ENCODE measurements at places on chromosomes 16 and 17. TPM values are rescaled to one million over a fixed set of nuclear protein-coding genes. Genes with fewer than 3 reads are reported as not detected.

Gene SNAI3
- 0.34 TPM for total RNA-seq

Gene ADAM11
- 1.2 TPM for total RNA-seq

DNA sequence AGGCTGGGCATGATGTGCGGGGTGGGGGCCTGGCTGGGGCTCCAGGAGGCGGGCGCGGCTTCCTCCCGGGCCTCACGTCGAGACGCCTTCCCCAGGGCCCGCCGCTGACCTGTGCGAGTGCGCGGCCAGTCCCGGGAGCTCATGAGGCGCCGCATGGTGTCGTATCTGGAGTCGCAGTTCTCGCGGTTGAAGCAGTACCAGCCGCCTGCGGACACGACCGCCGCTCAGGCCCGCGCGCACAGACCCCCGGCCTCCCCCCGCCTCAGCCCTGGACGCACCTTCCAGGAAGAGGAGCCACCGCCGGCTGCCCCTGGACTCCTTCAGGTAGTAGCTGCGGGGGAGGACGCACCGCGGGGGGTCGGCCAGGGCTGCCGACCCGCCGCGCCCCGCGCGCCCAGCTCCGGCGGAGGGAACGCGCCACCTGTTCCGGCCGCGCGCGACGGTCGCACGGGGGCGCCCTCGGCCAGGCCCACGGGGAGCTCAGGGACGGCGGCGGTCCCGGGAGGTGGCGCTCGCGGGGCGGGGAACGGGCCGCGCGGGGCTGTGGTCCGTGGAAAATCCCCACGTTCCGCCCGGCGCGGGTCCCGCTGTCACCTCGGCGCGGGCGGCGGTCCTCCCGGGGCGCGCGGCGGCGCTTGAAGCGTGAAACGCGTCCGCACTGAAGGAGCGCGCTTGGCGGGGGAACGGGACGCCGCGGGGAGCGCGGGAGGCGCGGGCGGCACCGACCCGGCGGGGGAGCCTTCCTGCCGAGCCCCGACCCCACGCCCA, 1.4 kb downstream of the NOTUM start:
- DNase-seq = peak; percentile 76

DNA sequence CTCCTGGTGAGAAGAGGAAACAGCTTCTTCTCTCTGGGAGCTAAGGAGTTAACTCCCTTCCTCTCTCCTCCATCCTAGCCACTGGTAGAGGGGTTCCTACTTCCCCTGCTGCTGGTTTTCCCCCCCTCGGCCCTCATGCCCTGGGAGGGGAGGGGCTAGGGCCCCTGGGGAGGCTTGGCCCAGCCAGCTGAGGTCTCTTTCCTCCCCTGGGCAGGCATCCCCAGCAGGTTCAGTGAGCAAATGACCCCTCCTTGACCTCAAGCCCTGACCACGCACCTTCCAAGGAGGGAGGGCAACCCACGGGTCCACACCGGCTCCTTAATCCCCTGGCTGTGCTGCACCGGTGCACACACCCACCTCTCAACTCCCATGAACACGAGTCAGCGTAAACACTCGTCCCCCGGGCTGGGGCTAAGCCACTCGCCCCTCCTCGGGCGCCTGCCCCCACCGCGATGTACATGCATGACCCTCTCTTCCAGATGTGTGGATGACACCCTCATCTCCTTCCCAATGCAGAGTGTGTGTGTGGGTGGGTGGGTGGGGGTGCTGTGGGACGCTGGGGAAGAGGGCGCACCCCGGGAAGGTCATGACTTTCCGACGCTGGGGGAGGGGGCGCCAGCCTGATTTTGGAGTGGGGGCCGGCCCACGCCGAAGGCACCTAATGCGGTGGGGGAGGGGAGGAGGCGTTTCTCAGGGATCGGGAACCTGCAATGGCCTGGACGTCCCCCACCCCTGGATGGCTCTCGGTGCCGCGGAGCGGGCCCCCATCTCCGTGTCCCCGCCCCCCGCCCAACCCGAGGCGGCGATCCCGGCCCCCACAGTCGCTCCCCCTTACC, 33.7 kb downstream of the SRCIN1 start:
- no peak for DNase-seq

DNA sequence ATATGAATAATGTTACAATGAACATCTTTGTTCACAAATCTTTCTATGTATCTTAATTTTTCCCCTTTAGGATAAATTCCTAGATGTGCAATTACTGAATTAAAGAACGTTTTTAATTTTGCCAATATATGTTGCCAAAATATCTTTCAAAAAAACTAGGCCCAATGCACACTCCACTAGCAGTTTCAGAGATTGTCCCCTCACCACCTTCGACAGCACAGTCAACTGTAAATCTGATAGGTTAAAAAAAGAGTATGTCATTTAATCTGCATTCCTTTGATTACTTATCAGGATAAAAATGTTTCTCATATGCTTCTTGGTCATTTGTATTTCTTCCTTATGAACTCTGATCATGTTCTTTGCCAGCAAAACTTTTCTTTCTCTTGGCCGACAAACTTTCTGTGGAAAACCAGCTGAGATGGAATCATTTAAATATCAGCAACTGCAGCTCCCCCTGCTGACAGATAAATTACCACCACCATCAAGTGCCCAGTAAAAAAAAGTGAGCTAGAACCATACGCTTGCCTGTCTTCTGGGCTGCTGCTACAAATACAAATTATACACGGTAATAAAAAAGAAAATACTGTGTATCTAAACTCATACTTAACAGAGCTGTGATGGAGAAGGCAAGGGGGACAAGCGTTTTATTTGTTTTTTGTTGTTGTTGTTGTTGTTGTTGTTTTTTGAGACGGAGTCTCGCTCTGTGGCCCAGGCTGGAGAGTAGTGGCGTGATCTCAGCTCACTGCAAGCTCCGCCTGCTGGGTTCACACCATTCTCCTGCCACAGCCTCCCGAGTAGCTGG, 19.6 kb upstream of the KANSL1 start:
- peak; percentile 83 for DNase-seq

- peak; percentile 64 for DNase-seq
These were observed 1.7 kb upstream of the THRA start for GRCh38 chr17:40060887-40061608.

DNA sequence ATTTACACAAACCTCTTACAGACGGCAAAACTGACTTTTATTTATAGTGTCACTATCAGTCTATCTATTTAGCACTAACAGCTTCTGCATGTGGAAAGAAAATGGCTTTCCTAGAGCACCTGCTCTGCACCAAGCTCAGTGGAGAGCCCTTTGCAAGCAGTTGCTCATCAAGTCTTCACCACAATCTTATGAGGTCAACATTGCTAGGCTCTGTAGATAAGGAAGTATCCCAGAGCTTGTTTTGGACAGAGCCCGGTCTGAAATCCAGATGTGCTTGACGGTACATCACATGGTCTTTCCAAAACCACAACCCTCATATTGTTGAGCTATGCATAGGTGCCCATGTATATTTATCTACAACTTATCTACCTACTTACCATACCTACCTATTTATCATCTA, 572.7 kb upstream of the CDH5 start:
- DNase-seq = no peak

All from Calu3 (cell line).